ENCODE measurements at places on chromosomes 7 and 10.
A peak's percentile ranks its signal among the peaks of the same experiment; 100 is the strongest.

DNA sequence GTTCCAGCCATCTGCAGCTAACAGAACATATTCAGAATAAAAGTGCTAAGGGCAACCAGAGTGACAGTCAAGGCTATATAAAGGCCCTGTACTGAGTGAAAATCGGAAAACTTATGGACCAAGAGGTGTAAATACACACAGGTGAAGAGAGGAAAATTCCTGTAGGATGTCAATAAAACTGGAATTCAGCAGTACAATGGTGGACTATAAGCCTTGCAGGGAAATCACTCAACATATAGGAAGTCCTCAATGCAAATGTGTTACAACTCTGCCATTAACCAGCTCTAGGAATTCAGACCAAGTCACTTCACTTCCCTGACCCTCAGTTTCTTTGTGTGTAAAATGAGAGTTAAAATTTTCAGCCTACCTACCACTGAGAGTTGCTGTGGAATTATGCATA, 7.7 kb downstream of the USP6NL start:
- DNase-seq, result no peak

DNA sequence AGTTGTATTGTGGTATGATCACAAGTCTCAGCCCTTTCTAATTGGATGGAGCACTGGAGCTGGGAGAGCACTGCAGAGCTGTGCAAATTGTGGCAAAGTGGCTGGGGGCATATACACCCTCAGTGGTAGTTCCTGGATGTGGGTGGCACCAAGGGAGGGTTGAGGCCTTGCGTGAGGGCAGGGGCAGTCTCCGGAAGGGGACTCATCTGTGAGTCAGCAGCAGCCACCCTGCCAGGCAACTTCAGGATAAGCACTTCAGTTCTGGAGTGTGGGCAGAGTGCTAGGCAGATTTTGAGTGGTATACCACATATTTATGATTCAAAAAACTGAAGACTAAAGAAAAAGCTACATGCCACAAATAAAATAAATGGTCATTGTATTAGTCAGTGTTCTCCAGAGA, 210.5 kb downstream of the ETV1 start:
- DNase-seq, result no peak

- no peak for DNase-seq
Measured at GRCh38 chr7:165661-166337, 26.6 kb upstream of the FAM20C start.

DNA sequence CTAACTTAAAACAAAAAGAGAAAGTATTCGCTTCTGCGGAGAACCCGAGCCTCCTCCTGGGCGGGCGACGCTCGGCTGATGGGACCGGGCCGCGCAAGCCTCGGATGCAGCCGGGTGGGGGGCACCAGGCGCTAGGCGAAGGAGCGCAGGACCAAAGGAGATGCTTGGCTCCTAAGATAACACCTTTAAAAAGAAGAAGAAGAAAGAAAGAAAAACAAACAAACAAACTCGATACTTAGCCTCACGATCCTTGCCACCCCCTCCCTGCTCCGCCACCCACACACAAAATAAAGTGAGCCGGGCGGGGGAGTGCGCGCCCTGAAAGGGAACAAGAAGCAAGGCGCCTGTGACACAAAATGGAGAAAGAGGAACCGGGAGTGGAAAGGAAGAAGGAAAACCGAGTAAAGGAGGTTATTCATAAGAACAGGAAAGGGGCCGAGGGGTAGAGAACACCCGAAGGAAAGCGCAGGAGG, 34.0 kb upstream of the EBLN1 start:
- peak; percentile 46 for DNase-seq

DNA sequence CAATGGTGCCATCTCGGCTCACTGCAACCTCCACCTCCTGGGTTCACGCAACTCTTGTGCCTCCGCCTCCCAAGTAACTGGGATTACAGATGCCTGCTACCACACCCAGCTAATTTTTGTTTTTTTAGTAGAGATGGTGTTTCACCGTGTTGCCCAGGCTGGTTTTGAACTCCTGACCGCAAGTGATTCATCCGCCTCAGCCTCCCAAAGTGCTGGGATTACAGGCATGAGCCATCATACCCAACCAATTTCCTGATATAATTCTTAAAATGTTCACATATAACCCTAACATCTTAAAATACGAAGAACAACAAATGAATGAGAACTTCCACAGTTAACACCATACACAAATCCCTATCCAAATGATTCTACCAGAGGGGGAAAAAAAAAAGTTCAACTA, 31.2 kb downstream of the BAIAP2L1 start:
- DNase-seq, result no peak

DNA sequence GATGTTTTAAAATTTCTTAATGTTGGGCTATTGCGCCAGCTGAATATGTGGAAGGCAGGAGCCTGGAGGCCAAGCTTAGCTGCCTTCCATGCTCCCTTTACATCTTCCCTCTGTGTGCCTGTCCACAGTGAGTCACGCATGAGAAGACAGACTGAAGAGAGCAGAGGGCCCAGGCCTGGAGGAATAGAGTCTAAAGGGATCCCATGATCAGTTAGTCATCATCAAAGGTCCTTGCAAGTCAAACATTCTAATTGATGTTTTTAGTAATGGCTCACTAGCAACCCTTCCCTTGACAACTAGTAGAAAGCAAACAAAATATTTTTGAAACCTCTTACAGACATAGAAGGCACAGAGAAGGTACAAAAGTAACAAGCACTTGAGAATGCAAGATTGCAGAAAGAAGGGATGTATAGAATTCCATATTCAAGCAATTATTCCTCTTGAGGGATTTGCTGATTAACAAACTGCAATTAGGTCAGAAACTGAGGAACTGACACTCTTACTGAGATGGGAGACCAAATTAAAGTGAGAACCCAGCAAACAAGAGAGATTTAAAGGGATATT, 30.7 kb upstream of the APBB1IP start:
- no peak for DNase-seq

DNA sequence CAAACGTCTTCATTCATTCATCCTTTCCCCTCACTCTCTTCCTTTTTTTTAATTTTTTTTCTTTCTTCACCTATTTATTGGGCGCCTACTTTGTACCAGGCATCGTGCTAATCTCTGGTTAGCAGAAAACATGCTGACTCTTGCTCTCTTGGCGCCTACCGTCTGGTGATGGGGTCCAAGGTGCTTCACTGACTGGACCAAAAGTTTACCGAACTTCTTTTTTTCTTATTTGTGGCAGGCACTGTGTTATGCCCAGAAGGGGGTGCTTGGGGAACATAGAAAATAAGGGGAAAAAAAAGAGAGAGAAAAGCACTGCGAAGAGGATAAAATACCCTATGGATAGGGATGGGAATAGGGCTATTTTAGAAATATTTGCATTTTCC, 505 bp upstream of the FAM204A start:
- DNase-seq, result no peak

GRCh38 chr7:48786951-48787350, 137.4 kb upstream of the CDC14C start:
- DNase-seq, result no peak

- no peak for DNase-seq
Measured at GRCh38 chr10:132405463-132405991, 8.5 kb downstream of the PWWP2B start.

DNA sequence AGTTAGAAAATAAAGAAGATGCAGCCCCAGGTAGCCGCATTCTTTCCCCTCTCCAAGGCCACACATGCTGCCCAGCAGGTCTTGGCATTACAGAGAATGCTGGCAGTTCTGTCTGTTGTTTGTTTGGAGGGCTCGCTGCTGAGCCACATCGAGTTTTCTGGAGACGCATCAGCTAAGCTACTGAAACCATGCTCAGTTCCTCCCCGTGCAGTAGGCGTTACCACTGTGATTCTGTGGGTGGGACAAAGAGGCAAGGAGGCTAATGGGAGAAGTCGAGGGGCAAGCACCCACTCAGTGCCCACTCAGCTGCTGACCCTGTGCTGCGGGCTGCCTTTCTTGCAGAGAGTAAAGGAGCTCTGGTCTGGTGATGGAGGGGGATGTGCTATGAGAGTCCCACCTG, 15.5 kb upstream of the GTPBP4 start:
- no peak for DNase-seq

DNA sequence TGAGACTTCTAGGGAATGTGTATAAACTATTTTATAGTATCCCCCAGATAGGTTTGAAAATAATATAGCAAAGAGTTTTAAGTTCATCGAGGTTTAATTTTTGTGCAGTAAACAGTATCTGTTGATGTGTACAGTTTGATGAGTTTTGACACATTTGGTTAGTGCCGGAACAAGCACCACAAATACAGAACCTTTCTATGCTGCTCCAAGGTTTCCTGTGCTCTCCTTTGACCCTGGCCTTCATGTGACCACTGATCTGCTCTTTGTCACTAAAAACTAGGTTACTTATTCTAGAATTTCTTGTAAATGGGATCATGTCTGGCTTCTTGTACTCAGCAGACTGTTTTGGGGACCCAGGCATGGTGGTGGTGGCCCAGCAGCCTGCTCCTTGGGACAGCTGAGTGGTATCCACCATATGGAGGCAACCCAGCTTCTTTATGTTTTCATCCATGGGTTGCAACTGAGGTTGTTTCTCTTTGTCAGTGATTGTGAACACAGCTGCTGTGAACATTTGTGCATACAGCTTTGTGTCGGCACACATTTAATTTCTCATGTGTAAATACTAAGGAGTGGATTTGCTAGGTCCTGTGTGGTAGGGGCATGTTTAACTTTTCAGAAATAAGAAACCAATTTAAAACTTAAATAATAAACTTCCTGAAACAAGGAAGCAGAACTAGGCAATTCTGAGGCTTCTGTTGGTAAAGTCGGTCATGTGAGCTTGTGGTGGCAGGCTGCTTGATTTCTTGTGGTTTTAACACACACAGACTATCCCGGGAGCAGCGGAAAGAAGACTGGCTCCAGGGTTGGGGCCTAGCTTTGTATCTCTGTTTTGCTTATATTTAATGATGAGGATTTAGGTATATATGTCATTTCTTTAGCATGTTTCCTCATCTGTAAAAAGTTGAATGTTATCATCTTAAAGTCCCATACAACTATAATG, 219.4 kb downstream of the ABCA13 start:
- no peak for DNase-seq

DNA sequence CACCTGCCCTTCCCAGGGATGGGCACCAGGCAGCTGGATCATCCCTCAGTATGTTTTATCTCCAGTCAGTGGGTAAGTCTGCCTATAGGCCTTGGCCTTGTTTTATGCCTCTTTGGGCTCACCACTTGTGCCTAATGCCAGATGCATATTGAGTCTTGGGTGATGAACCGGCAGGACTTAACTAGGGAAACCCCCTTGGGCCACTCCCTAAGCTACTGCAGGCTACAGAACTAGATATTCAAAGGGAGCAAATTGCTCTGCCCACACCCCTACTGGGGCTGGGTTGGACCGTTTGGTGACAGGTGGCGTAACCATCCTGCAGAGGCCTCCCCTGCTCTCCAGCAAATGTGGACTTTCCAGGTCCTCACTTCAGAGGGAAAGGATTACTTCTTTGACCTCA, 115.7 kb upstream of the GDF10 start:
- DNase-seq, result no peak

- DNase-seq, result no peak
Measured at GRCh38 chr7:63521-64021, 128.8 kb upstream of the FAM20C start.

DNA sequence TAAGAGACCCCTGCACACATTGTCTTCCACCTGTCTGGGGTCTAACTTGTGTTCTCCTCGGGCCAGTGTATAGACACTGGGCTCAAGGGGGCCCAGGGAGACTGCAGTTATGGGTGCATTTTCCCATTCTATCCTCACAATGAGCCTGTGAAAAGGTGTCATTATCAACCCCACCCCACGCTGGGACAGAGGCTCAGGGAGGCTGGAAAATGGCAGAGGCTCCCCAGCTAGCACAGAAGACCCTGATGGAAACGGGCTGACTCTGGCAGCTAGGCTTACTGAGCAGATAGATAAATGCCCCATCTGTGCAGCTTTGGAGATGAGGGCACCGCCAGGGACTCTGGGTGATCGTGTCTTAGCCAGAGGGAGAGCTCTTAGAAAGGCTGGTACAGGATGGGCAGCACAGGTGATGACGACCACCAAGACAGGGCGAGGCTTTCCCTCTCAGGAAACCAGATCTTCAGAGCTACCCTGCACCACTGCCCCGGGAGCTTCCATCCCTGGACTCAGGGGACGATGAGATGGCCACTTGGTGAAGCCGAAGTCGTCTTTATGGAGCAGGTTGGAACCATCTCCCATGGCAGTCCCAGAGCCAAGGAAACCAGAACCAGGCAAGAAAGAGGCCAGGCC, 58.2 kb upstream of the CHST15 start:
- DNase-seq, result no peak

GRCh38 chr10:119680650-119681081, 29.5 kb downstream of the BAG3 start:
- no peak for DNase-seq

DNA sequence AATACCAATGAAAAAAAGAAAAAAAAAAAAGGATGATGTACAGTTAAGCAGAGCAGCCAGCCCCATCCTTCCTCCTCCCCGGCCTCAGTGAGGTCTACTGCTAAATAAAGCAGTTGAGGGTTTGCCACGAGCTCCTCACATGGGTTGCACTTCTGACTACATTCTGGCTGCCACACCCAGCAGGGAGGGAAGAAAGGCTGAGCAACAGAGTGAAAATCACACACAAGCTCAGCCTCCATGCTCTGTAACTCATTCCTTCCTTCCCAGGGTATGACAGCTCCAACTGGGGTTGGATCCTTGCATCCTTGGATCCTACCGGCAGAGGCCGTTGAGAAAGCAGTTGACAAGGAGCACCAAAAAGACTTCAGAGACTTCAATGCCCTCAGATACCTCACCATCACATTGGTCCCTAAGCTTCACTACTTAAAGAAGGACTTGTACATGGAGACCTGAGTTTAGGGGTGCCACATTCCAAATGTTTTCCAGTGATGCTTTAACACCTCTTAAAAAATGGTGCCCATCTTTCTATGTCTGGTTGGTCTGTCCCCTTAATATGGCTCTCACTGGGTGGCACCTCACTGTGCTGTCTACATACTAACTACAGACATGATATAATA, 52.9 kb upstream of the PIK3CG start:
- DNase-seq, result no peak

- DNase-seq, result no peak
Measured at GRCh38 chr10:61986382-61986781, 84.9 kb downstream of the ARID5B start.

DNA sequence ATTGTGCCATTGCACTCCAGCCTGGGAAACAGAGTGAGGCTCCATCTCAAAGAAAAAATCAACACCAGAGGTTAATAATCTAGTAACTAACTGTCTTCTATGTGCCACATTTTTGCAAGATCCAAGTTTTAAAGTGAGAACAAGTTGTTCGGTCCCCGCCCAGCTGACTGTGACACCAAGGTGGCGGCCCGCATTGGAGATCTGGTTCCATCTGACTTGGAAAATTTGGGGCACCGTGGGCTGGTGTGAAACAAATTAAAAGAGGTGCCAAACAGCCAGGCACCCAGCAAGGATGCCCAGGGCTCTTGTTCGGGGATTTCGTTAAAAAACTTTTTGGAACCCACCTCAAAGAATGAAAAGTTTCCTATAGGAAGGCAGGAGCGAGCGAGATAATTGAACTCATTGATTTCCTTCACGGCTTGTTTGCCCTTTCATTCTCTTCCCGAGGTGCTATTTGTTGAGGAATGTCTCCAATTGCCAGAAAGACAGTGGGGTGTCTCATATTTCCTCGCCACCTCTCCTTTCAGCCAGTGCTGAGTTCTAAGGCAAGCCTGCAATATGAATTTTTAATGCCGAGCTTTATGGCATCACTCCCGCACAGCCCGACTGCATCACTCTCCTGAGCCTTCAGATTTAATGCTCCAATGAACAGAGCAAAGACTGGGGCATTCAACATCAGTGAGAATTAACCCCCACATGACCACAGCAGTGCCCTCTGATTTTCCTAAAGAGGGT, 156.9 kb upstream of the SH2B2 start:
- DNase-seq, result no peak

GRCh38 chr10:69045441-69046300, 42.2 kb upstream of the SRGN start:
- DNase-seq, result no peak

GRCh38 chr7:11749629-11750028, 82.4 kb downstream of the THSD7A start:
- no peak for DNase-seq
